ENCODE measurements at places on chromosomes 5 and 9.

DNA sequence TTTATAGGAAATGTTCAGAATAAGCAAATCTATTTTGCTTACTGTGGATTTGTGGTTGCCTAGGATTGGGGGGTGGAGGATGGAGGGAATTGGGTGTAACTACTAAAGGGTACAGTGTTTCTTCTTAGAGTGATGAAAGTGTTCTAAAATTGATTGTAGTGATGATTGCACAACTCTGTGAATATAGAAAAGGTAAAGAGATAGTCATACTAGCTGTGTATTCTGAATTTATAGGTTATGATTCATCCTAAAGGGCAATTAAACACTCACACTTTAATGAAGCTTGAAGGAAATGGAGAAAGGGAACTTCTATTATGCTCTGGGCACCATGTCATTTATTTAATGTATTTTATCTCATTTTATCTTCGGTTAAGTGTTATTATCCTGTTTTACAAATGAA is 9.9 kb downstream of the TXNDC8 start:
- no peak for DNase-seq

- no peak for DNase-seq
These were observed 49.7 kb upstream of the NCS1 start for GRCh38 chr9:130122456-130122855.

DNA sequence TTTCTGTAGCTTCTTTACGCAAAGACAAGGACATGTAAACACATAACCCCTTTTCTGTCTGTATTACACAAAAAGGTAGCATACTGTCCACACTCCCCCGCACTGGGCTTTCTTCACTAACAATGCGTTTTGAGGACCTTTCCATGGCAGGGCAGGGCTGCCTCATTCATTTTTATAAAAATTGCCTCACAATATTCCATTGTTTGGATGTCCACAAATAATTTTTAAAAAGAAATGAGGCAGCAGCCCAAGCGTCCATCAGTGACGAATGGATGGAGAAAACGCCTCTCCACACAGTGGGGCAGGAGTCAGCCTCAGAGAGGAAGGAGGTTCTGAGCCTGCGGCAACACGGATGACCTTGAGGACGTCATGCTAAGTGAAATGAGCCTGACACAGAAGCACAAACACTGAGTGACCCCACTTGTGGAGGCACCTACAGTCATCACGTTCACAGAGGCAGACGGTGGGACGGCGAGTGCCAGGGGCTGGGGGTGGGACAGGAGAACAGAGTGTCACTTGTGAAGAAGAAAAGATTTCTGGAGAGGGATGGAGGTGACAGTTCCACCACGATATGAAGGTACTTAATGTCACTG is 67.8 kb downstream of the RASGEF1C start:
- no peak for DNase-seq

DNA sequence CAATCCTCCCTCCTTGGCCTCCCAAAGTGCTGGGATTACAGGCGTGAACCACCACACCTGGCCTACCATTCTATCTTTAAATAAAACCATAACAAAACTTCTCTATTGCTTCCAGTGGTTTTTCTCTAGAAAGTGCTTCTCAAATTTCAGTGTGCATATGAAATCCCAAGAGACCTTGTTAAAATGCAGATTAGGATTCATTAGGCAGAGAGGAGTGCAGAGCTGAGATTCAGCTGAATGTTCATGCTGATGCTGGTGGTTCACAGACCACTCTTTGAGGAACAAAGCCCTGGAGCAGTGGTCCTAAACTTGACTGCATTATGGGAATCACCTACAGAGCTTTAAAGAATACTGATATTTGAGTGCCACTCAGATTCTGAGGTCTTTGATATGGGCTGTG is 28.2 kb downstream of the CARD6 start:
- no peak for DNase-seq

GRCh38 chr5:1502046-1502736 is 21.6 kb downstream of the LPCAT1 start:
- DNase-seq = no peak

DNA sequence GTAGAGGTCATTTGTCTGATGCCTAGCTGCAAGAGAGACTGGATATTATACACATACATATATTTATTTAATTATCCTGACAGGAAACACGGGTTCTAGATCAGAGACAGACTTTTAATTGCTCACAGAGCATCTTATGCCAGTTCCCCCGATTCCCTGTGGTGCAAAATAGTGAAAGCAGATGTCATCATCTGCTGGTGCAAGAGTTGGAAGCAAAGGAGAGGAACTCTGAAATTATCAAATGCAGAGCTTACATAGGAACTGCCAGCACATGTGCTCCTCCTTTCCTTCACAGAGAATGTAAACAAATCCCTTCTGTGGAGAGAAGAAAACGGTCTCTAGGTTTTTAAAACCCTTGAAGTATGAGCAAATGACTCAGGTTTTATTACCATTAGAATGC is 69.3 kb downstream of the DTWD2 start:
- no peak for DNase-seq

DNA sequence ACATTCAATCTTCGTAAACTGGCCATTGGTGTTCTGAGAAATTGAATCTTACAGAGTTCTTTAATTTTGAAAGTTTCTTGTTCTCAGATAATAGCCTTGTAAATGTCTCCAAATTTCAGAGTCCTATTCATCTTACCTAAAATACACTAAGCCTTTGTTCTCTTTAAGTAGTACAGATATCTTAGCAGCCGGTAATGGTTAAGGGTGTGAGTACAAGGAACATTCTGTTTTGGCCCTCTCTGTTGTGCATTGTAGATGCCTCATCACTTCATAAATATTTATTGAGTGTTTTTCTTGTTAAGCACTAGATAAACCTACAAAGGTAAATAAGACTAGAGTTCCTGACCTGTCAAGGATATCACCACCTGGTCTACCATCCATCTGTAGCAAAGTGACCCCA is 35.2 kb downstream of the ZCCHC7 start:
- no peak for DNase-seq

DNA sequence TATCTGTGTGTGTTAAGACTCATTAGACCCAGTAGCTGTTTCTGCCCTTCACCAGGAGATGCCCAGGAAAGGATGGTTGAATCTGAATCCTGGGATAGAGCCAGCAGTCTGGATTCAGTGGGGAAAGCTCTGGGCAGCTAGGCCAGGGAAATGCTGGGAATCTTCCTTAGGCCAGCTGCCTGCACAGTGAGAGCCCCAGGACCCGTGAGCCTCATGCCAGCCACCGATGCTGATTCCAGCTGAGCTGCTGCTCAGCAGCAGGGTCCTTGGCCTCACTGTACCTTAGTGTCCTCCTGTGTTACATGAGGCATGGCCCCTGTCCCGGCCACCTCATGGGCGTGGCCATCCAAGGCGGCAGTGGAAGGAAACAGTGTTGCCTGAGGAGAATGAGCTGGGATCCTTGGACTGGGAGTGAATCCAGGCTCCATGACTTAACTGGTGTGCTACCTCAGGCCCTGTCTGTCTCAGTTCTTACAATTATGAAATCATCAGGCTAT is 87.1 kb downstream of the AMBP start:
- DNase-seq = no peak

GRCh38 chr9:79431019-79431679 is 140.6 kb upstream of the TLE4 start:
- no peak for DNase-seq

- DNase-seq = no peak
These were observed 176.3 kb downstream of the MACROH2A1 start for GRCh38 chr5:135222771-135223170.

- DNase-seq = no peak
These were observed 17.4 kb upstream of the CTSL start for GRCh38 chr9:87708546-87708945.

DNA sequence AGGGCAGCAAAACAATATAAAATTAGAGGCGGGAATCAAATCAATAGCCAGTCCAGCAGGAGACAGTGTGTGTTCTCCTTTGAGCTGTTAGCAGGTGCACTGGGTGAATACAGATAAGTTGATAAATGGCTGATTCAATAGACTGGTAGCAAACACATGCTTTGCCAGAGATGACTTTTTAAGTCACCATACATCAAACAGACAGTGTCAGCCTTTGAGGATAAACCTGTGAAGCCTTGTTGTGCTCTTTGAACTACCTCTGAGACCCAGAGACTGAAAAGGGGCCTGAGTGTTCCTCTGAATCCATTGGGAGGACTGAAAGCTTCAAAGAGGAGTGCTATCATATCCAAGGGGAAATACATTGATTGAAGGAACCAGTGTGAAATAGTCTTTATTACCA is 301.9 kb downstream of the RASEF start:
- no peak for DNase-seq

Data from GF-D8 (cell line).